ENCODE measurements at places on chromosomes 16 and 17.
A peak's percentile ranks its signal among the peaks of the same experiment; 100 is the strongest.

DNA sequence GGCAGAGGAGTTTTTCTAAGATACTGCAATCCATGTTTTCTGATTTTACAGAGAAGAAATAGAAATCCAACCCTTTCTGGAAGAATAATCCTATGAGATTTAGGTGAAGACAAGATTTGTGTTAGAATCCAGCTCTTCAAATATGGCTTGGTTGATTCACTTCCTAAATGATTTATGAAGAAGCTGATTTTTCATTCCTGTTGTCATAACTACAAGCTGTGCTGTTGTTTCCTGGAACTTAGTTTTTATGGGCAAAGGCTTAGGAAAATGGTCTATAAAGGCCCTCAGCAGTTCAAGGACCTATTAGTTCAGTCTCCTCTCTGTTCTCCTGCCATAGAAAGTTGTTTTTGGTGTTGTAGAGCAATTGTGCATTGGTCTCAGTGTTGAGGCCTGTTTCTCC is 174.2 kb upstream of the FAM20A start:
- no peak for DNase-seq

GRCh38 chr16:65285128-65286048 is 163.5 kb upstream of the CDH11 start:
- no peak for DNase-seq

DNA sequence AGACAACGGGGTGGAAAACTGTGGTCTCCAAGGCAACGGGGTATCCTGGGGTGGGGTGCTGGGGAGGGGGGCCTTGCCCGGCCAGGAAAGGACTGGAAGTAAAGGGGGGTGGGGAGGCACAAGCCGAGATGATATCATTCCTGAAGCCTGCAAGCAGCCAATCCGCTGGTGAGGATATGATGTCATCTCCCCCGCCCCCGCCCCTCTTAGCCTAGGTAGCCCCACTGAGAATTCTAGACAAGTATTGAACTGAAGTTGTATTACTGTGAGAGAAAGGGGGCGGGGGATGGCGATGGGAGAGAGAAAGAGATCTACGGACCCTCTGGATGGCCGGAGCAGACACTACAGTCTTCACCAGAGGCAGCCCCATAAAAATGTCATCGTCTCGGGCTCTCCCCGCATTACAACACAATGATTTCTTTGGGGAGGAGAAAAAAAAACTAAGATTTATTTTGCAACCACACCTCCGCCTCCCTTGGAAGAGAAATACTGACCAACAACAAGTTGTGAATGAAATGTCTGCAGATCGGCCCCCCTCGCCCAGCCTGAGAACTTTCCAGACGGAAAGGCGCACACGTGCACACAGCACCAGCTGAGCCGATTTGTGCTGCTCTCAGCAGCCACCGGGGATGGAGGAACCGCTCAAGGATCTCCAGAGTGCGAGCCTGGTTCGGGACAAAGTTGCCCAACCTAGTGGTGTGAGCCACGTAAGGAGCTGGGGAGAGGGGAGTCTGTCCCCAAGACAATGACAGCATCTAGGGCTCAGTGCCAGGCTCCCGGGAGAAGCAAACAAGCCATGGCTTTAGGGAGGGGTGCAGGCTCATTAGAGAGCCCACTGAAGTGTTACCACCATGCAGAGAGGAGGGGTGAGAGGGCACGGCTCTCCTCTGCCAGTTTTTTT is 222.1 kb downstream of the SOX9 start:
- DNase-seq = no peak

- no peak for DNase-seq
Measured at GRCh38 chr16:22855231-22855630, 41.3 kb downstream of the HS3ST2 start.

- DNase-seq = no peak
Measured at GRCh38 chr16:86911437-86911958, 333.1 kb downstream of the FOXL1 start.

GRCh38 chr17:40483679-40484078 is 17.7 kb downstream of the TNS4 start:
- no peak for DNase-seq

DNA sequence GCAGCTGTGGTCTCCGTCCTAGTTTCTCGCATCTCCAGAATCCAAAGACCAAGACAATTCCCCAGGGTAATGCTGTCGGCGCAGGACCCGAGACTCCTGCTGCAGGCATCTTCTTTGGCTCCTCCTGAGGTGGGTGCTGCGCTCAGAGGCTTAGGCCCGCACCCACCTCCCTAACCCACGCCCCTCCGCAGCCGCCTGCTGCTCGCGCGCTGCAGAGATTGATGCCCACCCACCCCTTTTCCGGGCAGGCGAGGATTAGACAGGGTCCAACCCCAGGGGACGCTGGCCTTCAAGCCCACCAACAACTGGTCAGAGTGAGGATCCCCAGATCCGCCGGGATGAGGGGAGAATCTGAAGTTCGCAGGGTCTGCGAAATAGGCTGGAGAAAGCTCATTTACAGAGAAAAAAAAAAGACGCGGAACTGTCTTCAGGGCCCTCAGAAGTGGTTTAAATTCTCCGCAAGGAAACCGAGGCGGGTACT is 27.9 kb downstream of the SLFN11 start:
- no peak for DNase-seq

DNA sequence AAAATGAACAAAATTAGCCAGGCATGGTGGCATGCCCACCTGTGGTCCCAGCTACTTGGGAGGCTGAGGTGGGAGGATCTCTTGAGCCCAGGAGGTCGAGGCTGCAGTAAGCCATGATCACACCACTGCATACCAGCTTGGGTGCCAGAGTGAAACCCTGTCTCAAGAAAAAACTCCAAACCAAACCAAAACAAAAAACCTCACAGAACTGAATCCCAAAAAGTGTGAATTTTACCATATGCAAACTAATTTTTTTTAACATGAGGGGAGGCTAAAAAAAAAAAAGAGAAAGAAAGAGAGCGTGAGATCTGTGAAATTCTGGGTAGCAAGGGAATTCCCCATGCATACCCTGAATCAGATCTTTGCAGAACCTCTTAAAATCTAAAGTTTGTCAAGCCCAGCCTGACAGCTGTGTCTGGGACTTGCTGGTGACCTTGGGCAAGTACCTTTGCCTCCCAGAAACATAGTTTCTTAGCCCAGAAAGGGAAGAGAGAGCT is 17.1 kb upstream of the CDH1 start:
- DNase-seq = no peak

DNA sequence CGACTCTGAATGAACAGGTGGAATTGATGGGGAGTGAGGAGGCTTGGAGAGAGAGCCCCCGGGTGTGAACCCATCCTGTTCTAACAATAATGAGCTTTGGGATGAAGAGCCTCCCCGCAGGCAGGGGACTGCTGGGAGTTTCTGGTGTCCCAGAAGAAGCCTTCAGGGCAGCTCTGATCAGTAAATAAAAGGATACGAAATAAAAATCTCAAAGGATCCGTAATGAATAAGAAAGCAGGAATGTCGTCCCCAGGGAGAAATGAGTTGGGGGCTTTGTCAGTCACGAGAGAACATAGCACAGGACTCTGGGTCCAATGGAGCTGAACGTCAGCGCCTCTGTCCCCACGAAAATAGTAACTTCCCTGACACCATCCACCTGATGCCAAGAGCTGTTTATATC is 113.4 kb downstream of the PITPNC1 start:
- no peak for DNase-seq

GRCh38 chr17:45940826-45941225 is 46.5 kb downstream of the MAPT start:
- DNase-seq = no peak

GRCh38 chr16:85209526-85210121 is 97.4 kb upstream of the CIBAR2 start:
- DNase-seq = no peak

- no peak for DNase-seq
Measured at GRCh38 chr17:13589658-13590057, 12.1 kb downstream of the HS3ST3A1 start.

GRCh38 chr17:74404218-74404617 is 27.7 kb upstream of the GPRC5C start:
- DNase-seq = no peak

DNA sequence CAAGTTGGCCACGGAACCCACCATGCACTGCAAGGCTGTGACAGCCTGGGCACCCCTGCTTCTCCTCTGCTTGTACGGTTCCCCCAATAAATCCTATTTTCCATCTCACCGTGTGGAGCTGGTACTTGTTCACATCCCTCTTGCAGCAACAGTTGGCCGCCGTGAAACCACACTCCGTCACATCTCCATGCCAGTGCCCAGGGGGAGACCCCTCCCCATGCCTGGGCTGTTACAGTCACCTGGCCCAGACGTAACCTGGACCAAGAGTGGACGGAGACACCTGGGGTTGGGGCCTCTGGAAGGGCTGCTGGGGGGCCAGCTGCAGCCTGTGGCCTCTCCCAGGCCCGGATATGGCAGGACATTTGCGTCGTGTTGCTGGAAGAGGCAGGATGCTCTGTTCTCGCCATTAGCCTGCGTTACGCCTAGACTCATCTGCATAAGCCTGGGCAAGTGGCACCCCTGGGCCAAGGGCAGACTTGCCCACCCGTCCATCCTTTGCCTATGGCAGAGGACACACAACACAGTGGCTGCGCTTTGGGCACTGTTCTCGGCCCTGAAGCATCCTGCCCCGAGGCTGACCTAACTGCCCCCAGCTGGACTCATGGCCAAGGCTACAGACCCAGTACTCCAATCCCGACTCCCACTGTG is 14.2 kb upstream of the KREMEN2 start:
- no peak for DNase-seq

- peak; percentile 5 for DNase-seq
Measured at GRCh38 chr17:14926526-14927122, 338.5 kb downstream of the PMP22 start.

- DNase-seq = peak; percentile 74
Measured at GRCh38 chr17:75033346-75034235, 13.2 kb downstream of the ATP5PD start.

DNA sequence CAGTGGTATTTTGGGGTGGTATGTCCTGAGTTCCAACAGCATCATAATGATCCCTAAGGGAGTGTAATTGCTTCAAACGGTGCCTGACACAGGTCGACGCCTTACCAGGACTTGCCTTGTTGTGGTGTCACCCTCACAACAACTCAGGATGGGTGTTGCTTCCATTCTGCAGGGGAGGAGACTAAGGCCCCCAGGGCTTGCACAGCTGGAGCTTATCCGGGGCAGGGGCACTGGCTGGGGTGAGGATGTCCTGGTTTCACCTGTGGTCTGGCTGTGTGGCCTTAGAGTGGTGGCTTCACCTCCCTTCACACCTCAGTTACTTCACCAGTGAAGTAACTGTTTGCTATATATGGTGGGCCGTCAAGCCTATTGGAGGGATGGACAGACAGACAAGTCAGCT is 23.3 kb downstream of the LLGL2 start:
- DNase-seq = no peak

GRCh38 chr17:61739002-61739401 is 124.3 kb downstream of the BRIP1 start:
- DNase-seq = no peak

All from stimulated activated CD8-positive, alpha-beta memory T cell treated with anti-CD3 and anti-CD28 coated beads, Interleukin-7, amount 100 ng/mL, for 1 hour (primary cell).